Epithelial cell of proximal tubule (primary cell): ENCODE measurements at places on chromosomes 1 and 21.

GRCh38 chr1:222165629-222166028 is 382.3 kb downstream of the HHIPL2 start:
- DNase-seq = no peak

DNA sequence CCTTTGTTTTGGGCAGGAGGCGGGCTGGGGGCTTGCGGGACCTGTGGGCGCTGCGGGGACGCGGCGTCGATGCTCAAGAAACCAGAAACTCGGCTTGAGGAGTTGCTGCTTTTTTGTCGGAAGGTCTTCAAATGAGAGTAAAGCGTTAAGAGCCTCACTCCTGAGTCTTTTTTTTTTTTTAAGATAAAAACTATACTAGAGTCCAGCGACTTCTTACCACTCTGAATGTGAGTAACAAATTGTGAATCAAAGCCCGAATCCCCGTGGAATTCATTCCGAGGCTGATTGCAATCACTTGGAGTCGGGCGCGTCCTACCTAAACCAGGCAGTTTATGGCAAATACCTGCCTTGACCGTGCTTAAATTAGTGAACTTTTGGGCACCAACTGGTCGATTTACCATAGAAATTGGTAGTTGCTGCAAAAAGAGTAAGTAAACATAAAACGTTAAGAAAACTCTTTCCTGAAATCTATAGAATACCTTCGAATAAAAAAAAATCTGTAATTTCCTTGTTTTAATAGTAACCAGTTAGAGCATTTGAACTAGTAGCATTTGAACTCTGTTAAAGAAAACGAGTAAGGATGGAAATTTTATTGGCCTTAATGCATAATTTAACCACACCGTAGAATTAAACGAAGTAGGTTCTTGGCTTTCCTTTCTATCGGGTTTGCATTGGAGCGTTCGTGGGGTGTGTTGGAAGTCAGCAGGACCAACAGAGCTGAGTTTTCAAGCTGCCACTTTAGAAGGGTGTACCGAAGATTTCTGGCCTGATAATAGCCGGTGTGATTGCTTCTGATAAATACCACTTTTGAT is 769 bp downstream of the GPSM2 start:
- no peak for DNase-seq

- no peak for DNase-seq
These were observed at the start of gene PINK1 for GRCh38 chr1:20633190-20634064. TSS of gene PINK1 (plus strand) at chr1:20633458. CDS start at chr1:20633549, 91 bp downstream.

GRCh38 chr1:59177756-59178155 is 119.1 kb upstream of the FGGY start:
- no peak for DNase-seq

DNA sequence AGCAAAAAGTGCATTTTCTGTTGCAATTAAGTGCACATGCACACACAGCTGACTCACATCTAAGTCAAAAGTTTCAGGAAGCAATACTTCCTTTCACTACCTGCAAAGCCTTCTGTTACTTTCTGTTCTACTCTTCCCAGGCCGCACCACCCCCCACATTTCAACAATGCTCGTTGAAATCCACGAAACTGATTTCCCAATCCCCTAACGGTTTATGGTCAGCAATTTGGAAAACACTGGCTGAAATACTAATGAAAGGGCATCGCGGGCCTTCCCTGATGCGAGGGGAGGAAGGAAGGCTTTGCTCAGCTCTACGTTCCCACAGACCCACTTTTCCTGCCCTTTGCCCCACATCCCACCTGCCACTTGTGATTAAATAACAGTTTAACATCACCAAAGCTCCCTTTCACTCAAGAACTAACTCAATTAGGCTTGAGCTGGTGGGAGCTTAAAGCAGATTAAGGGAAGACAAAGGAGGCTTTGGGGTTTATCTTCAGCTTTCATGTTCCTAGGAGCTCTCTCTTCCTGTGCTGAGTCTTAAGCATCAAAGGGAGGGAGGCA is 243.2 kb upstream of the RAB4A start:
- DNase-seq = no peak

- no peak for DNase-seq
These were observed 2.3 kb downstream of the IFI44L start for GRCh38 chr1:78622548-78622947.

- DNase-seq = no peak
These were observed 34.9 kb upstream of the F13B start for GRCh38 chr1:197101978-197102377.
